ENCODE measurements at places on chromosomes 7 and 10.

DNA sequence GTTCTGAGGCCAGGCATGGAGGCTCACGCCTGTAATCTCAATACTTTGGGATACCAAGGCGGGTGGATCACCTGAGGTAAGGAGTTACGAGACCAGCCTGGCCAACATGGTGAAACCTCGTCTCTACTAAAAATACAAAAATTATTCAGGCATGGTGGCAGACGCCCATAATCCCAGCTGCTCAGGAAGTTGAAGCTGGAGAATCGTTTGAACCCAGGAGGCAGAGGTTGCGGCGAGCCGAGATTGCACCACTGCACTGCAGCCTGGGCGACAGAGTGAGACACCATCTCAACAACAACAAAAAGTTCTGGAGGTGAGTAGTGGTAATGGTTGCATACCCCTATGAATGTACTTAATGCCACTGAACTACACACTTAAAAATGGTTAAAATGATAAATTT lies 60.3 kb upstream of the SP4 start:
- DNase-seq, result no peak

- no peak for DNase-seq
These were observed 50.8 kb downstream of the PHYHIPL start for GRCh38 chr10:59227136-59227673.

DNA sequence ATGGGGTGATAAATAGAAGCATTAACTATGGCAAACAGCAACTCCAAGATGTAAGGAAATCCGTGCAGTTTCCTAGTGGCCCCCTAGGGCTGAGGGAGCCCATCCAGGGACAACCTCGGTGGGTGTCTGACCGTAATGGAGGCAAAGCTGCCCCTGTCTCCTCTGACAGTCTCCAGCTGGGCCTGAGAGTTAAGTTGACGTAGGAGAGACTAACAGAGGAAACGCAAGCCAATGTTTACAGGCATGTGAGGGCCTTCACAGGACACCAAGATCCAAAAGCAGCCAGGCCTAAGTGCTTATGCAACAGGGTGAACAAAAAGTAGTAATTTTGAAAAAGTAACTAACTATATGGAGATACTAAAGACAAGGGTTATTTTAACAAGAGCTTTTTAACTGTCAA lies 330.0 kb upstream of the C7orf33 start:
- no peak for DNase-seq

GRCh38 chr7:76303202-76304147 lies 1.0 kb downstream of the HSPB1 start:
- peak; percentile 88 for DNase-seq

GRCh38 chr7:70082099-70082611 lies 483.9 kb downstream of the AUTS2 start:
- no peak for DNase-seq

GRCh38 chr7:115582956-115583355 lies 447.6 kb downstream of the TFEC start:
- DNase-seq, result no peak

GRCh38 chr7:12315049-12315448 lies 88.6 kb downstream of the VWDE start:
- no peak for DNase-seq

DNA sequence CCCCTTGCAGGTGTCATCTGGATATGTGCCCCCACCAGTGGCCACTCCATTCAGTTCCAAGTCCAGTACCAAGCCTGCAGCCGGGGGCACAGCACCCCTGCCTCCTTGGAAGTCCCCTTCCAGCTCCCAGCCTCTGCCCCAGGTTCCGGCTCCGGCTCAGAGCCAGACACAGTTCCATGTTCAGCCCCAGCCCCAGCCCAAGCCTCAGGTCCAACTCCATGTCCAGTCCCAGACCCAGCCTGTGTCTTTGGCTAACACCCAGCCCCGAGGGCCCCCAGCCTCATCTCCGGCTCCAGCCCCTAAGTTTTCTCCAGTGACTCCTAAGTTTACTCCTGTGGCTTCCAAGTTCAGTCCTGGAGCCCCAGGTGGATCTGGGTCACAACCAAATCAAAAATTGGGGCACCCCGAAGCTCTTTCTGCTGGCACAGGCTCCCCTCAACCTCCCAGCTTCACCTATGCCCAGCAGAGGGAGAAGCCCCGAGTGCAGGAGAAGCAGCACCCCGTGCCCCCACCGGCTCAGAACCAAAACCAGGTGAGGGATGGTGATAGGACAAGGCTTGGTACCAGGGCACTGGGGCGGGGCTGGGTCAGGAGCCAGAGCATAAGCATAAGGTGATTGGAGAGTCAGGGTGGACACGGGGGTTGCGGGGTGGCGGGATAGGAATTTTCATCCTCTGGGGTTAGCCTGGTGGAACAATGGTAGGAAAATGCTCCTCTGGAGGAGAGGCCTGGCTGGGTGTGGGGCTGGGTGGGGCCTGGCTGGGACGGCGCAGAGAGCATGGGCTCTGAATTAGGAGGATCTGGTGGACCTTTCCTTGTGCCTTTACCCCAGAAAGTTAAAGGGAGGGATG lies 1.9 kb downstream of the ZYX start:
- no peak for DNase-seq

GRCh38 chr7:118878336-118878735 lies 653.8 kb downstream of the ANKRD7 start:
- no peak for DNase-seq

DNA sequence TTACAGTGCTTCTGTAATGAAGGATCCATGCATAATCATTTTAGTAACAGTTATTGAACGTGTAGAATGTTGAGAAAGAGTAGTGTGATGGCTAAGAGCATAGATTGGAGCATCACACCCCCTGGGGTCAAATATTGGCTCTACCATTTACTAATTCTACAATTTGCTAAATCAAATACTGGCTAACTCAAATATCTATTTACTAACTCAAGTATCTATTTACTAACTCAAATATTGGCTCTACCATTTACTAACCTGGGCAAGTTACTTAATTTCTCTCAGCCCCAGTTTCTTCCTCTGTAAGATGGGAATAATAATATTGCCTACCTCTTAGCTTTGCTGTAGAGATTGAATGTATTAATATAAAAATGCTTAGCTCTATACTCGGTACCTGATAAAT lies 64.0 kb downstream of the CDK14 start:
- DNase-seq, result no peak

GRCh38 chr10:37707829-37708578 lies 149.4 kb downstream of the ZNF248 start:
- DNase-seq, result no peak

DNA sequence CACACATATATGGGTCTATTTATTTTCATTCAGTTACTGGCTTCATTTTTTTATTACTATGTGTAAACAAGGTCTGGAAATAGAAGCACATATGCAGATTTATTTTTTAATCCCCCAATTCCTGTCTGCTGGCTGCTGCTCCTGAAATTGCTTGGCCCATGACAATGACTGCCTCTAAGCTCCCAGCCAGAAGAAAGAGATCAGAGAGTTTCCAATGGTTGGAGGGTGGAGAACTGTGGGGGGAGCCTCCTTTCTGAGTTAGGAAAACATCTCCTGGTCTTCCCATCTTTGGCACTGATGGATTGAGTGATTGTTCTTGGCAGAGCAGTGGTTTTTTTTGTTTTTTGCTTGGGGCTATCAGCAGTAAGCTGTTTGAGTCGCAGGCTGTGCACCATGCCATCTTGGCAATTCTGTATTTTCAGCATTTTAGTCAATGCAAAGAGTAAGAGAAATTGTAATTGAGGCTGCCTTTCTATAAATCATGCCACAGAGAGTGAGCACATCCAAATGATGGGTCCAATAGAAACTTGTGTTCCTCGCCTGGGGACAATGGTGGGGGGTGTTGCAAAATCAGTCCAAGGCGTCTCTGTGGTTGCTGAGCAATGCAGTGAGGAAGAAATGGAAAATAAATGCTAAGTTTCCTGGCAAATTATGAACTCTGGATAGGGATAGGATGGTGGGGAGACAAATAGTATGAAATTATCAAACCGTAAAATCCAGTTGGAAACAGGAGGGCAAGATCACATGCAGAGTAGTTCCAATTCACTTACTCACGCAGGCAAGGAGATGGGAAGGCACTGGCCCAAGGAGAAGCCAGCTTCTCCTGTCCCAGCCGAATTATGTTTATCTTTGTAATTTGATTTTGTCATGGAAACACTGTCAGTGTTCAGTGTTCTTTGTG lies 382.4 kb downstream of the SORCS3 start:
- DNase-seq, result no peak

- DNase-seq, result peak; percentile 86
These were observed 98.8 kb upstream of the ZNF722 start for GRCh38 chr7:63899691-63900393.

DNA sequence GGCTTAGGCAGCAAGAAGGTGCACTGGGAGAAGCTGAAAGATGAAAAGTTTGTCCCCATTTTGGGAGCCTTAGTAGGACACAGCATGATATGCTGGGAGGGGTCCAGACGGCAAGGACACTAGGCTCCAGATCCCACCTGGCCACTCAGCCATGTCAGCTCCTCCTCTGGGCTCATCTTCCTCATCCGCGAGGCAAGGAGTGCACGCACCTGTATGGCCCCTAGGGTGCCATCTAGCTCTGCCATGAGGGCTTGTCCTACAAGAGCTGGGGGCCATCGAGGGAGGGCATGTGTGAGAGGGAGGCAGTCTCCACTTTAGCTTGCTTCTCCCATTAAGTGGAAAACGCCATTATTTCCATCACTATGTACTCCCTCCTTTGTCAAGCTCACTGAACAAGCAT lies 136.2 kb upstream of the ADAM12 start:
- DNase-seq, result no peak

DNA sequence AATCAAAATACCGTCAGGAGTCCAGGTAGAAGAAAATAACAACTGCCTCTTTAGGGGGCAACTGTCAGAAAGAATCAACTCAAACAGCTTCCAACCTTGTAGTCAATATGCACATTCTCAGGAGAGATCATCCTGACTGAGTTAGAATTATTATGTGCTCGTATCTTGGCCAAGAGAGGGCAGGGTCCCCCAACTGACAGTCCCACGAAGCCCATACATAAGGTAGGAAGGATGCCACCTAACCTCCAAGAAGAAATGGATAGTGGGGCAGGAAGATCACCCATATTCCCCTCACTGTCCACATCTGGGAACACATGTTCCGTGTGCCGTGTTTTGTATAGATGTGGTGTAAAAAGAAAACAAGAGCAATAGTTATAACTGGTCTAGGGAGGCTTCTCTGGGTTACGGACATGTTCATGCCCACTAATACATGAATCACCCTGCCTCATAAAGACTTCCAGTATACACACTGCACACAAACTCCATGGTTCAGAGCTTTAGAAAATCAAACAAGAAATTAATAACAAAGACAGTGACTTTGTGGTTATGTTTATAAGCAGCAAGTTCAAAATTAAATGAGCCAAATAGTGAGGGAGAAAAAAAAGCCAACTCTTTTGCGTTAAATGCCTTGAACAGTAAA lies 295.6 kb downstream of the FGFR2 start:
- no peak for DNase-seq

DNA sequence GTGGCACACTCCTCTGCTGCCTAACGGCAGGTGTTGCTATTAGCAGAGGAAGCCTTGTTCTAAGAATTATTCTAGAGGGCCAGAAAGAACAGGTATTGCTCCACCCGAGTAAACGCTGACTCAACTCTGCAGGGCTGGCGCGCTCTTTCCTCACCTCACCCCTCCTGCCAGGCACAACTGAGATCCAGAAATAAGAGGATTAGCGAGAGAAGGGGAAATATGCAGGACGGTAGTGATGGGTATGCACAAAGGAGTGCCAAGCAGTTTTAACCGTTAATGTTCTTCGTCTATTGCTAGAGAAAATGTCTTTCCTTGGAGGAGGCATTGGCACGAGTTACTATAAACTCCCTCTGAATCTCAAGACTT lies 369 bp upstream of the SCIN start:
- no peak for DNase-seq

DNA sequence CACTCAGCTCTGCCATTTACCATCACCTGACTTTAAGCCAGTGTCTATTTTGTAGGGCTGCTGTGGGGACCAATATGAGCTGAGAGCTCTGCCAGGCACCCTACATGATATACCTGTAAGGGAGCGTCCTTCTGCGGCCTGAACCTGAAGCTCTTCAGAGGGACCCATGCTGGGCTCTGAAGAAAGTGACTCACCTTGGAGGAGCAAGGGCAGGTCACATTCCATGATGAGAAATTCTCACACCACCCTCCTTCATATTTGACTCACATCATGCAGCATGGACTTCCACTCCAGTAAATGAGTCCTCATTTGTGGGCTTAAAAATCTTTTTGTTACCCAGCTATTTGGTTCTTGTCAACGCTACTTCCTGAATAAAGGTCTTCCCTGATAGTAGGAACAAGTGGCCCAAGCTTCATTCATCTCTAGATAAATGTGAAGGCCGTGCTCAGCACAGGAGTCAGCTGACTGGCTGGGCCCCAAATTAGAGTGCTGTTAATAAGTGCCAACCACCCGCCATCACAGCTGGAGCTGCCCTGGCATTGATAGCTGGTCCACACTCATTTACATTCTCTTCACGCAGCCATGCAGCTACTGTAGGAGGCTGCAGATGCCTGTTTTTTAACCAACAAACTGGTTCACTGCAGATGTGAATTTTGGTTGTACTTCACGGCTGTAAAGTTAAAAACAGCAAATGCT lies 78.4 kb downstream of the RNF216 start:
- DNase-seq, result no peak

- DNase-seq, result no peak
These were observed 149.5 kb upstream of the SMIM30 start for GRCh38 chr7:113267885-113268284.

- no peak for DNase-seq
These were observed 69.4 kb upstream of the FZD1 start for GRCh38 chr7:91194841-91195240.

DNA sequence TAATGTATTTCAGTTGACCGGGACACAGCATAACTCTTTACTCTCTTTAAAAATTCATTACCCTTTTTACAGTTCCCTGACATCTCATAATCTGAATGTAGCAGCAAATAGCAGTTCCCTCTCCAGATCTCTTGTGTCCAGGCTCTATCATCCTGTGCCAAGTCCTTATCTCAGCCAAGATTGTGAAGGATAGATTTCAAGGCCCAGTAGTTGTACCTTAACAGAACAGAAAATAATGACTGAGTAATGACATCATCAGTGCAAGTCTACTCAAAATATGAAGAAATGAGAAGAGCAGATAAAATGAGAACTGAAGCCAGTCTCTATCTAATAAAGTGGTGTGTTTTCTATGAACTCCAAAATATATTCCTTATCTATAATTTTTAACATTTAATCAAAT lies 92.6 kb downstream of the TFEC start:
- DNase-seq, result no peak
